Right forelimb (tissue), 1 donor: ENCODE measurements at places on chromosomes 16 and 17.
A peak's percentile ranks its signal among the peaks of the same experiment; 100 is the strongest.

DNA sequence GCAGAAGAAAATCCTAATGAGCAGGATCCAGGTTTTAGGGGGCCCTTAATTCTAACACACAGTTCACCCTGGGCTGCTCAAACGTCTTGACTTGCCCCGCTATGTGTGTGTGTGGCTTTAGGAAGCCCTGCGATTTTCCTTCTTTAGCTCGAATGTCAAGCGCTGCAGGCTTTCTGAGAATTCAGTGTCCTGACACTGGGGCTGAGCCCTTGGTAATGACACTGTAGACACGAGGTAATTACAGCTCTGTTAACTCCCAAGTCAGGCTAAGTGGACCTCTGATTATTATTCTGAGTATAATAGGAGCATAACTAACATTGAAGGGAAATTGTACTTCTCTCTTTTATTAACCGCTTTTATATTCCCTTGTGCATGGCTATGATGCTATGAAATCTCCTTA is 202.1 kb downstream of the RBFOX1 start:
- DNase-seq: no peak

DNA sequence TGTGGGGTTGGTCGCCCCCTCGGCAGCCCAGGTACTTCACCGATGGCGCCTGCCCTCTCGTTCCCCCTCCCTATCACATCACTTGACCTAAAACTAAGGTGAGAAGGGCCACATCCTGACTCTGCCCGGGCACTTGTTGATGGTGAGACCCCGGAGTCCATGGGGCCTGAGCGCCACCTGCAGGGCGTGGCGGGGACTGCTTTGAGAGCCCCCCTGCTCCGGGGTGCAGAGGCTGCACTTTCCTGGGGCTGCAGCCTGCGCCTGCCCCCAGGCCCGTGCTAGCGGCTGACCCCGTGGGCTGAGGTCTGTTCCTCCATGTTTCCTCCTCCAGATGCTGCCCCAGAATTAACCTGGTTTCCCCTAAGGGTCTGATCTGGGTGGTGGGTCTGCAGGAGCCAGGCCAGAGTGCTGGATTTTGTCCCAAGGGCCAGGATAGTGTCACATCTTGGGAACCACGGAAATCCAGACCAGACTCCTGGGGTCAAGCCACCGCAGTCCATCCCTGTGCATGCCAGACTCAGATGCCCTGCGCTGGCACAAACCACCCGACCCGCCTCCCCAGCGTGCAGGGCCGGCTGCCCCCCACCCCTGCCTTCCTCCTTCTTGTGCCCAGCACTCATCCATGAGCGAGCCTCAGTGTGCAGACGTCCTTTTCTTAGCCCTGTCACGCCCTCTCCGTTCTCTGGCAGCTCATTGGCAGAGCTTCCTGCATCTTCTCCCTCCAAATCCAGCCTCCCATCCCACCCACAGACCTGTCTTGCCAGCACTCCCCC is 2.7 kb downstream of the NDUFAF8 start:
- peak; percentile 71 for DNase-seq

DNA sequence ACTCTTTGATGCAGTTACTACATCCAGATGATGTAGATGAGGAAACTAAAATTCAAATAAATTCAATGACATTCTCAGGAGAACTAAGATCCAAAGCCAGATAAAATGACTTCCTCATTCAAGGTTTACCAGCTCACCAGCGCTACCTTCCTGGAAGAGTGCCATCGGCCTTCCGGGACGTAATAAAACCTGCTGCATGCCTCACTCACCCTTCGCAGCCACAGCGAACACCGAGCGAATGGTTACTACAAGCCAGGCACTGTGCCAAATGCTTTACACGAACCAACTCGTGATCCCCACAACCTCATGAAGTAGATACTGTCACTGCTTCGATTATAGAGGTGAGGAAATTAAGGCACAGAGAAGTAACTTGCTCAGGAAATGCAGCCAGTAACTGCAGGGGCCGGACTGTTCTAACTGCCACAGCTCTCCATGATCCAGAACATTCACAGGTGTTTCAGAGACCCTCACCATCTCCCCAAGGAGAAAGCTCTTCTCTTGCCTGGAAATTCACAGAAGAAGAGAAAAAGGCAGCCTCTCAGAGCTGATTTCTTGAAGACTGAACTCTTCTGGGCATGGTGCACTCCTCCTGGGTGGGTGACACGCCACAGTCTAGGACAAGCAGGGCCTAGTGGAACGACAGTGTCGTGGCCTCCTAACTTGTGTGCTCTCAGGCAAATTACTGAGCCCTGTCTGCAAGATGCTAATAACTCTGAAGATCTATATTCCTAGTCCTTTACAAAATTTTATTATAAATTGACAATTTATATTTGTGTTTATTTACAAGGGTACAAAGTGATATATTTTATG is 46.8 kb downstream of the HIC1 start:
- no peak for DNase-seq

DNA sequence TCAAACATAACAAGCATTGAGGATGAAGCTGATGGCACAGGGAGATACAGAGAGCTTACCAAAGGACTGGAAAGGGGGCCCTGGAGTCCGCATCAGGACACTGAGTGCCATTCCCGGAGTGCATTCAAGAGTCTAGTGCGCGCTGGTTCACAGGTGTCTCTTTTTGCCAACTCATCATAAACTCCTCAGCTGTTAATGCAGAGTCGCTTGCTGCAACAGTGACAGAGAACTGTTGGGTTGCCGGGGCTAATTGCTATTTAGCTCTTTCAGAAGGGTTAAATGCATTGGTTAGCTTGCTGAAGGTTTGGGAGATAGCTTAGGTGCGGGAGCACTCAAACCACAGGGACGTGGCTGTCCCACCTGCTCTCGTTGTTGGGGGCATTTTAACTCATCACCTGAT is 1091.6 kb upstream of the EEF2KMT start:
- no peak for DNase-seq

DNA sequence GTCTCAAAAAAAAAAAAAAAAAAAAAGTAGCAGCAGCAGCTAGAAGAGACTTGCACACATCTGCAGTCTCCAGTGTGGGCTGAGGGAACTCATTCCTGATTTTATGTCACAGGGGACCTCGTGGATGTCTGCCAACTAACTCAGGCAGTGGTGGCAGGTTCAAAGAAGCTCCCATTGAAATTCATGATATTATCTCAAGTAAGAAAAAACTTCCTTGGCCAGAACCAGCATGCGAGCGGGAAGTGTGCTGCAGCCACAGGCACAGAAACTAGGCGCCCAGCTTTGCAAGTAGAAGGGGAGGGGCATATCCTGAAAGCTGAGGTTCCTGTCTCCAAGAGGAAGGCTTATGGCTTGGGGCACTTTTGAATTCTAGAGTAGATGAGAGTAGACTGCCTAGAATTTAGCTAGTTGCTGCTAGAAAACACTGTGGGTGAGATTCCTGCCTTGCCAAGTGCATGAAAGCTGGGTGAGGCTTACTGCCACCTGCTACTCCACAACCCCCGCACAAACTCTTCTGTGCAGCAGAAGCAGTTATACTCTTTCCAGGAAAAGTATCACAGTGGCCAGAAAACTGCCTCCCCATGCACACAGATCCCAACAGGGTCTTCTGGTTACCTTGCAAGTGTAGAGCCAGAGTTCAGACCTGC is 603.8 kb upstream of the CA10 start:
- DNase-seq: no peak

GRCh38 chr17:51087072-51087757 is 33.5 kb downstream of the SPAG9 start:
- DNase-seq: no peak

DNA sequence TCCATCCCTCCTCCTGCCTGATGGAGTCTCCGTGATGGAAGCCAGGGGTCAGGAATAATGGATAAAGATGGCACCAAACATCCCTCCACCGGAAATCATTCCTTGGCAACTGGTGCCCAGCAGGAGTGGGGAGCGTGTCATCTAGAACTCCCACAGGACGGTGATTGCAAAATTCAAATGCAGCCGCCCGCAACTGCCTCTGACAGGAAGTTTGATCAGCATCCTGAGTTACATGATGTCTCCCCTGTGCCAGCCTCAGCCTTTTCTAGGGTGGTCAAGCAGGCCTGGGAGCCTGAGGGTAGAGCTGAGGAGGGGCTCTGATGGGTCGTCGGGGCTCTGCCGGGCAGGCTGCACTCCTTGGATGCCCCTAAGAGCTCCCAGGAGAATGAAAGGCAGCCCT is 52.8 kb downstream of the GSG1L start:
- no peak for DNase-seq
